IPS DF 6.9 (cell line): ENCODE measurements at places on chromosomes 16 and 17.

- no peak for DNase-seq
Measured at GRCh38 chr16:11563493-11564040, 23.2 kb downstream of the LITAF start.

DNA sequence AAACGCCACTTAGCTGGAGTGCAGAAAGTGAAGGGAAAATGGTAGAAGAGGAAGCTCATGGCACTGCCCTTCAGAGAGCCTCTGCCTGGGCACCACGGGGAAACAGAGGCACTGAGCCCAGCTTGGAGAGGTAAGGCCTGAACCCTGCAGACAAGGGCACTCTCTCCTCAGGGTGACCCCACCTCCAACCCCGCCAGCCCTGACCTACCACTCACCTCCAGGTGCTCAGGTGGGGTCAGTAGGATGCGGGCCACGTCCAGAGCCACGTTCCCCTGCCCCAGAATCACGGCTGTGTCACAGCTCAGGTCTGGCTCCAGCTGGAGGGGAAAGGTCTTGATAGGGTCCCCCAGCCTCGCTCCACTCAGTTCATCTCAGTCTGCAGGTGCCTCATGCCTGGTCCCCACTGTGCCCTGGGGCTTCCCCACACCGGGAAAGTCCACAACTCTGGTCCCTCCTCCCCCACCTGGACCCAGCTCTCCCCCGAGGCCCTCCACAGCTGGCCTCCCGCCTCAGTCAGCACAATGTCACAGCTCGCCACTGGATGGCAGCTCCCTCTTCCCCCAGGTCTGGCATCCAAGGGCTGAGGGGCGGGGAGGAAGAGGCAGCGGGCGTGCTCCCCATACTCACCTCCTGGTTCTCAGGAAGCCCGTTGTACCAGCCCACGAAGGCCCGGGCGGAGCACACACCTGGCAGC, 6.0 kb upstream of the GRIN2C start:
- DNase-seq, result no peak

DNA sequence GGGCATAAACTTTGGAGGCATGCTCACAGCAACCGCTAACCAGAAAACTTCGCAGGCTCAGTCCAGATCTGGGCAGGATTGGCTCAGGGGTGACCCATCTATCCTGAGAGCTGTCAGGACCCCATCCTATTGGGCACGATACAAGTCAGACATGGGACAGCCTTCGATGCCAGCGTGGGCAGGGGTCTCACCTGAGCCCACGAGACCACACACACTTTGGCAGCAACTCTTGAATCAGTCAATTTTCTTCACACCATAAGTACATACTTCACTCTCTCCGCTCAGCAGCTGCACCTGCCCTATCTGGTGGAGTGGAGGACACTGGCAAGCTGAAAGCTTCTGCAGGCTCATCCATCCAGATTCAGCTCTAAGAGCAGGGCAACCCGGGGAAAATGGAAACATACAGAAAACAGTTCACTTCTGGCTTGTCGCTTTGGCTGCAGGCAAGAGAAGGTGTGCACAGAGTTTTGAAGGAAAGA, 48.3 kb downstream of the ZFHX3 start:
- no peak for DNase-seq

GRCh38 chr16:58345574-58346354, 46.5 kb upstream of the GINS3 start:
- no peak for DNase-seq

DNA sequence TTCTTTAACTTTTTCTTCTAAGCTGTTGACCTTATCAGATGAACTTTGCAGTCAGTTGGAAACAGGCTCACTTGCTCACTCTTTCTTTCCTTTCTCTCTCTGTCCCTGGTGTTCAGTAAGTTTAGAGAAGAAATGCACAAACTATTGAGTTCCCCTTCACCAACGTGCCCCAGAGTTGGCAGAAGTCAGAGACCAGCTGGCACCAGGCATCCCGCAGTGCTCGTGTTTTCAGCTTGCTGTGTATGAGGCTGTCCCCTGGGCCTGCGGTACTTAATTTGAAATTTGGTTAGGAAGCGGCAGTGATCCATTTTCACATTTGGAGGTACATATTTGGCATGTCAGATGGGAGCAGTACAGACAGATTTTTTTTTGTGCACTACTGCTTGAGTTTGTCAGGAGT, 258.6 kb downstream of the SNX29 start:
- DNase-seq, result no peak

DNA sequence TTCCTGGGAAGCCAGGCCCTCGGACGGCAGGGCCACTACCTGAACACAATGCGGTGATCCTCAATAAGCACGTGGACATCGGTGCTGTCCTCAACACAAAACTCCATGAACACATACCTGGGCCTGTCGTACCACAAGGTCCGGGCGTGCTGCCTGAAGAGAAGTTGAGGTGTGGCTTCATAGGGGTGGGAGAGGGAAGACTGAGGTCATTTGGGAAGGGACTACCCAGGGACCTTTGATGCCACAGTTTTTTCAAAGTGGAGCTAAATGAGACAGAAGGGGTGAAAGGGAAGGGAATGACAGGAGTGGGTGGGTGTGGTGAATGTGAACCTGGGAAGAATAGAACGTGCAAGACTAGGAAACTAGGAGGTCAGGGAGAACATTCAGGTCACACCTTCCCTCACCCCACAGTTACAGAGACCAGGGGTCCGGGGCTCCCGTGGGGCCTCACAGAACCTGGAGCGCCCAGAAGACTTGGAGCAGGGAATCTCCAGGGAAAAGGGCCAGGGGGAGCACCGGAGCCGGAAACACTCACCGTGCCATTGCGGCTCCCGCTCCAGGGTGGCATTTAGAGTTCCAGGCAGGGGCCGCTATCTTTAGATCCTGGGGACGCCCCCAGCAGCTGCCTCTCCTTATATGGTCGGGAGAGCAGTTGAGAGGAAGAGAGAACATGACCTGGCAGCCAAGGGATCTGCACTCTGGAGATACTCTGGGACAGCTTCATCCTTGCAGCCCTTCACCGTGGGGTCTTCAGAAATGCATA, at the start of gene PTGES3L:
TSS of gene PTGES3L (minus strand) at position 570 of the 763 bp plus-strand sequence. CDS start at position 543, 27 bp downstream.
- DNase-seq, result no peak

DNA sequence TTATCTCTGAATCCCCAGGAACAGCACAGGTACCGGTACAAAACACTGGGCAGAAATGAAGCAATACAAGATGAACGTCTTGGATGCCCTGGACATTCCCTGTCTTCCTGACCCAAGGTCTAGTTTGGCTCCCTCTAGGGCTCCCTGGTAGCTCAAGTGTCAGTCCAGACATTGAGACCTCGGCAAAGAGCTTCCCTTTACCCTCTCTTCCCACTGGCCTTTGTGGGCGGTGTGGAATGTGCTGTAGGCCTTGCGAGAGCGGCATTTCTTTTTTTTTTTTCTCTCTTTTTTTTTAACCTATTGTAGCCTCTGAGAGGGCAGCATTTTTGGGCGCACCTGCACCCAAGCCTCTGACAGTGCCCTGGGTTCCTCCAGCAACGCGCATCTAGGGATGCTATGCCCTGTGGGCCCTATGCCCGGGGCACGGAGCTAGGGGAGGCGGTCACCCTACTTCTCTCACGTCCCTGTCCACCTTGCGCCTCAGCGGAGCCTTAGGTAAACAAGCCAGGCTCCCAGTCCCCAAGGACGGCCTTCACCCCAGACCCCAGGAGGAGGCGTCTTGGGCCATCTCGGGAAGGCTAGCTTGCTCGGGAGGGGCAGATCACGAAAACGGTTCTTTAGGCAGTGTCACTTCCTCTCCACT, 1.2 kb upstream of the NFATC3 start:
- DNase-seq, result no peak

GRCh38 chr17:40139566-40140058, 725 bp upstream of the CASC3 start:
- DNase-seq, result no peak

- no peak for DNase-seq
Measured at GRCh38 chr17:81067391-81067811, 32.5 kb downstream of the BAIAP2 start.

DNA sequence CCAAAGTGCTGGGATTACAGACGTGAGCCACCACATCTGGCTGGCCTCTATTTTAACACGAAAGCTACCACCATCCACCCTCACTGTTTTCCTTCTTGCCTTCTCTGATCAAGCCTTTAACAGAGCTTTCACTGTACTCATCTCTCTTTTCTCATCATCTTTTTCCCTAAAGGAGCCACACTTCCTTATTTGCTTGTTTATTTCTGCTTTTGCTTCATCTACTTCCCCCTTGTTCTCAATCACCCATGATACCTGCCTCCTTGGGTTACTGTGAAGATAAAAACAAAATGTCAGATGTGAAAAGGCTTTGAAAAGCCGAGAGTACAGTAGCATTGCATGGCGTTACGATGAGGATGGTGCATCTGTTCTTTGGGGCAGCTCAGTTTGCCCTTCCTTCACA, 79.9 kb downstream of the ZNF18 start:
- no peak for DNase-seq

DNA sequence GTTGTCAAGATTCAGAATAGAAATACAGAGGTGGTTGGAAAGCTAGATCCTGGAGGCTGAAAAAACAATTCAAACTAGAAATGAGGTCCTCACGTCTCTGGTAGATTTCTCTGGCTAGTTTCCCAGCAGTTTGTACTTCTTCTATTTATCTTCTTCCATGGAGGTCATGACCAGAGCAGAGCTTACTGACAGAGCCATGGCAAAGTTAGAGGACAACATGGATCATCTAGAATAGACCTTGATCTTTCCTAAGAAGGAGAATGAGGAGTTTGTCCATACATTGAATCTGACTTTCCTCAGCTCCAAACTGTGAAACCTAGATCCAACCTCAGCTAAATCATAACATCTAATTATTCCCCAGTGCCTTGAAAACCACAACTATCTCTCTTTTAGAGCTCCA, 900.8 kb upstream of the GOT2 start:
- DNase-seq, result no peak
